ENCODE measurements at places on chromosomes 1 and 21.

DNA sequence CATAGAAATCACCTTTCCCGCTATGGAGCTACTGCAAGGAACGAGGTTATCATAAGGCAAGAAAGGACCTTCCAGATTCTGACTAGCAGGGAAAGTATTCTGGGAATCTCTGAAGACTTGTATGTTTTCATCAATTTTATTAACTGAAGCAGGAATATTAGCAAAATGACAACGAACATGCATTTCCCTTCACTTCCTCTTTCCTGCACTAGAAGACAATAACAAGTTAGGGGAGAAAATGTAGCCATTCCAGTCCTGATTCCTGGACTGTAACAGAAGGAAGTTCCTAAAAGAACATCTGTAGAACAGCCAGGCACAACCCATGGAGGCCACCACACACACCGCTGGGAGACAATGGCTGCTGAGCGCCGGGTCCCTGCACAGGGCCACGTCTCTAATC, 106.8 kb downstream of the RAVER2 start:
- no peak for DNase-seq

DNA sequence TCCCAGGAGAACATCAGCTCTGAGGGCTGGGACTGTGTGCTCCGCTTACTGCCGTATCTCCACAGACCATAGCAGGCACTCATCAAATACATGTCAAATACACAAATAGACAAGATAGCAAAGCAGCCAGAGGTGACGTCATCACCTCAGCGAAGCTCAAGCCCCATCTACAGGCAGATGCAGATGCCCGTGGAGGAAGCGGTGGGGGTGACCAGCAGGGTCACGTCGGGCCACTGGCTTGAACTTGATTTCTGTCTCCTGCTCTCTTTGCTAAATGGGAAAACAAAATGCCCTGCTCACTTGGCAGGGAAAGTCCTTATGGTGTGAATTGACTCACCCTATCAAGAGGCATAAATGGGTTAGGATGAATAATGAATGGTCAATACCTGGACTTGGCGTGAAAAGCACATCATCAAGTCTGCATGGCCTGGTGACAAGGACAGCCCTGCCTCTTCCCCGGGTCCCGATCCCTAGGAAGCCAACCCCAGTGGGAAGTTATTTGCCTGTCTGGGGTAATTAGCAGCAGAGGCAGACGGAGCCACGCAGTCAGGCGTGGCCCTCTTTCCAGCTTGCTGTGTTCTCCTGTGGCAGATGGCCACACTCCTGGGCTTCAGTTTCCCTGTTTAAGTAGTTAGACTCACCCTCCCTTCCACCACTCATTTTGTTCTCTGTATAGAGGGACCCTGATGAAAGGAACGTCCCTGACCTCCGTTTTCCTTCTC, 536.0 kb downstream of the NPHP4 start:
- DNase-seq = no peak

GRCh38 chr1:66353257-66353656, 180.7 kb upstream of the SGIP1 start:
- no peak for DNase-seq

- no peak for DNase-seq
These were observed 94.6 kb upstream of the DAB1 start for GRCh38 chr1:57518496-57518895.

DNA sequence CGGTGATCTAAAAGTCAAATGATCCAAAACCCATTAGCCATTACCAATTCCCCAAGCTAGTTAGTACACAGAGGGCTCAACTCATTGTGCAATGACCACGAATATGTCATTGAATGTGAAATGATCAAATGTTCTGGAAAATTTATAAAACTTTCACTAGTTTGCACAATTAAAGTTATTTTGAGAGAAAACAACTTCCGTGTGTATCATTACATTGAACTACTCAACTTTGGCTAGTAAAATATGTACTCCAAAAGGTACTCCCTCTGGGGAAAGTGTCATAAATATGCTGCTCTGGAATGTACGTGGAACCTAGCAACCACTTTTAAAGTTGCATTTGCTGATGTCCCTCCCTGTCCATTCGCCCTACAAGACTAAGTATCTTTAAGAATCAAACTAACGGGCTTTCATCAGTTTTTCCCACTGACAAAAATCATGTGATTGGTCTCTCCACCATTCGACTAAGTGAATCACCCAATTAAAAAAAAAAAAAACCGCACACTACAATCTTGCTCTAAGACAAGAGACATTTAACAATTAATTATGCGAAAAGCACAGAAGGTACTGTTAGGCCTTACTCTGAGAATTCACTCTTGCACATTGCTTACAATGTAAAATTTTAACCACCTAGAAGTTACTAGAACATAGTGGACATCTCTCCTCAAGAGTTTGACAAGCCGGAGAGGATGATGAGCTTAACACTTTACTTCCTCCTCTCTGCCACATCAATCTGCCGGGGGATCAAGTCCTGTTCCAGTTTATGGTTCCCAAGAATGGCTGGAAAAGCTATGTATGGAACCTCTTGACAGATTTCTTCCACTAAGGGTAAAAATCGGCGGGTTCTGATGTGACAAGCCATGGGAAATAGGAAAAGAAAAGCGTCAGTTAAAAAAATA, 1.2 kb downstream of the ACBD3 start:
- no peak for DNase-seq

GRCh38 chr1:51768971-51769588, 109.4 kb downstream of the NRDC start:
- DNase-seq = no peak

DNA sequence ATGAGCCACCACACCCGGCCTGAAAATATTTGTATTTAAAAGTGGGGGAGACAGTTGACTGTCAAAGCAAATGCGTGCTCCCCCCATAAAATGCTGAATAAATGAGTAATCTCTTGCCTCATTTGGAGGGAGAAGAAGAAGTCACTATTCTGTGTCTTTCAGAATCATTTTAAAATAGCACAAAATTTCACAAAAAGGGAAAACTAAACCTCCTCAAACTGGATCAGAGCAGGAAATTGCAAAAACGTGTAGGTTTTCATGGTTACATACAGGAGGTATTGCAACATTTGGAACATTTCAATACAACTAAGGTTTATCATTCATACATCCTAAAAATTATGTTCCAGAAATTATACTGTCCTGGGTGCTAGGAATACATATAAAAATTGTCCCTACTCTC, 13.6 kb downstream of the MTF1 start:
- DNase-seq = no peak

DNA sequence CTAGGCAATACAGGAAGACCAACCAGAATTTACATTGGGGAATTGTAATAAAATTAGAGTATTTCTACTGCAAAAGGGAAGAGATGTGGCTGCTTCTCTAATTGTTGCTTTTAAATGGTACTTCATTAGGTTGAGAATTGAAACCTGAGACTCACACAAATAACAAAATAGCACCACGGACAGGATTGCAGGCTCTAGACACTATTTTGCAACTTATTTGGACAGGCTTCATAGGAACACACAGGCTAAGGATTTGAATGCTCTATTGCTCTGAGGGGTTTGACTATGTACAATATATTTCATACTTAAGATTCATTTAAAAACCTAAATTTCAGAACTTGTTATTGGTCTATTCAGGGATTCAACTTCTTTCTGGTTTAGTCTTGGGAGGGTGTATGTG, 79.6 kb downstream of the ATP1B1 start:
- DNase-seq = no peak

DNA sequence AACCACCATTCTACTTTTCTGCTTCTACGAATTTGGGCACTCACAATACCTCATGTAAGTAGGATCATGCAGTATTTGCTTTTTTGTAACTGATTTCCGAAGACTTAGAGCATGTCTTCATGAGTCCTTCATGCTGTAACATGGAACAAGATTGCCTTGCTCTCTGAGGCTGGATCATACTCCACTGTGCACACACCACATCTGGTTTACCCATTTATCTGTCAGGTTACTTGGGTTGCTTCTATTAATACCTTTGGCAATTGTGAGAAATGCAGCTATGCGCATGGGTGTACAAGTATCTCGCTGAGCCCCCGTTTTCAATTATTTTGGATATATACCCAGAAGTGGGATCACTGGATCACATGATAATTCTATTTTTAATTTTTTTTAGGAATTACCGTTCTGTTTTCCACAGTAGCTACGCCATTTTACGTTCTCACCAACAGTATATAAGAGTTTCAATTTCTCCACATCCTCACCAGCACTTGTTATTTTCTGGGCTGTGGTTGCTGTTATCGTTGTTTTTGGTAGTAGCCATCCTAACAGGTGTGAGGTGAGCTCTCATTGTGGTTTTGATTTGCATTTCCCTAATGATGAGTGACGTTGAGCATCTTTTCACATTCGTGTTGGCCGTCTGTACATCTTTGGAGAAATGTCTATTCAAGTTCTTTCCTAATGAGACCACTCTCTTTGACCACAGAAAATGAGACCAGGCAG, 10.7 kb upstream of the SLC2A5 start:
- no peak for DNase-seq

GRCh38 chr1:215789981-215790380, 222.9 kb downstream of the KCTD3 start:
- DNase-seq = no peak

Data from NCI-H524 (cell line).